CD4-positive, alpha-beta T cell treated with Interleukin-12 subunit alpha and Interleukin-12 subunit beta, for 1 hour (primary cell): ENCODE measurements at places on chromosomes 2 and 18.

DNA sequence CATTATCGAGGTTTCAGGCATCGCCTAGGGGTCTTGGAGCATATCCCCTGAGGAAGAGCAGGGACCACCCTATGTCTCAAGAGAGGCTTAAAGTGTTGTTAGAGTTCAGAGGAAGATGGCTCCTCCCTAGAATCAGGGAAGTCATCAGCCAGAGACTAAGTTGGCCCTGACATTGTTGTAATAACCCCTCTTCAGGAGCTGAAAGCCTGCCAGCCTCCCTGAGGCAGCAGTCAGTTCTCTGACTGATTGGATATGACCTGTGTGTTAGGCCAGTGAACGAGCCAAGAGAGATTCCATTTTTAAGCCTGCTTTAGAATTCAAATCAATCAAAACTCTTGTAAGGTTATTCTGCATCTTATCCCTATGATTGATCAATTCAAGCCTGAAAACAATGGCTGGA lies 34.9 kb downstream of the ARHGAP28 start:
- no peak for DNase-seq

- no peak for DNase-seq
Measured at GRCh38 chr2:204109681-204110080, 173.1 kb downstream of the ICOS start.

DNA sequence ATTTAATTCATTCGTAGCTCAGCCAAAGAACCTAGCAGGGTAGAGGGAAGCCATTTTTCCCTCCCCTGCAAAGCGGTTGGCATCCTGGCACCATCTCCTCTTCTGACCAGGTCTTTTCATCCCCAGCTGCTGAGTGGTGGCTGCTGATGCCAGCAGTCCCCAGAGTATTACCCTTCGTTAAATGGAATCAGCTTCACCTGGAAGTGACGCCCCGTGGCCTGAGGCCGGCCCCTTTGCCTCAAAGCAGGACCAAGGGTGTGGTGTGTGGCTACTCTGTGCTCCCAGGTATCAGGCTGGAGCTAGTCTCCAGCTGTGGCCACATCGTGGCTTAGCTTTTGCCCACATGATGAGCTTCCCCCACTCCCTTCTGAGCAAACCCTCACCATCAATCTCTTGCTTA lies 12.3 kb upstream of the SP100 start:
- no peak for DNase-seq

GRCh38 chr18:5890331-5891183 lies 4.8 kb downstream of the TMEM200C start:
- peak; percentile 8 for DNase-seq

DNA sequence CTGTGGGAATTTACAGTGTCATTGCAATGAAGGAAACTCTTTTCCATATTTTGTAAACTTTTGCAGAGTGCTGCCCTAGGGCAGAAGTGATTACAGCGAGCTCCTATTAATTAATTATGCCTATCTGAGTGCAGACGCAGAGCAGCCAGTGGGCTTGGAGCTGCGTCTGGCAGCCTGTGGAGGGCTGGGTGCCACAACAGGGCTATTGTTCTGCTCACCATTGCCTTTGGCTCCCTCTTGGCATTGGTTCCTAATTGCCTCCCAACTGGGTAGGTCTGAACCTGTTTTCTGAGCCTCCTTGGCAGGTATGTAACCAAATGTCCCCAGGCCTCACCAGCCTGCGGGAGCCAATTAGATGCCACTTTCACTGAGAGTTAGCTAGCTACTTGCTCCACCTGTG lies 25.6 kb upstream of the ITGB6 start:
- no peak for DNase-seq
